ENCODE measurements at places on chromosomes 12 and 14.

GRCh38 chr14:40903709-40904108 lies 703.0 kb upstream of the LRFN5 start:
- no peak for DNase-seq

DNA sequence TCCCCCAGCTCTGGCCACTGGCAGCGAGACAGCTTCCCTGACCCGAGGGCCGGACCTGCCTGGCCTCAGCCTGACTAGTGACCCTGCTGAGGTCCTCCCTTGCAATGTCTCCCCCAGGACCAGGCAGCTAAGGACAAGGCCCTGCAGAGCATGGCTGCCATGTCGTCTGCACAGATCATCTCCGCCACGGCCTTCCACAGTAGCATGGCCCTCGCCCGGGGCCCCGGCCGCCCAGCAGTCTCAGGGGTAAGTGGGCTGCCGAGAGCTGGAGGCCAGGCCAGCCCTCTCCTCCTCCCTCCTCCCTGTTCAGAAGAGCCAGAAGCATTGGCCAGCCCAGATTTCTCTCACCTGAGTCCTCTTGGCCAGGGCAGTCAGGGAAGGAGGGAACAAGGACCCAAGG lies 58.1 kb downstream of the TEAD4 start:
- DNase-seq: no peak

GRCh38 chr12:22321638-22322037 lies 12.9 kb downstream of the ST8SIA1 start:
- DNase-seq: no peak

GRCh38 chr14:35320472-35320871 lies 28.3 kb downstream of the PSMA6 start:
- DNase-seq: no peak

- no peak for DNase-seq
Measured at GRCh38 chr12:83210933-83211332, 524.2 kb downstream of the TMTC2 start.

DNA sequence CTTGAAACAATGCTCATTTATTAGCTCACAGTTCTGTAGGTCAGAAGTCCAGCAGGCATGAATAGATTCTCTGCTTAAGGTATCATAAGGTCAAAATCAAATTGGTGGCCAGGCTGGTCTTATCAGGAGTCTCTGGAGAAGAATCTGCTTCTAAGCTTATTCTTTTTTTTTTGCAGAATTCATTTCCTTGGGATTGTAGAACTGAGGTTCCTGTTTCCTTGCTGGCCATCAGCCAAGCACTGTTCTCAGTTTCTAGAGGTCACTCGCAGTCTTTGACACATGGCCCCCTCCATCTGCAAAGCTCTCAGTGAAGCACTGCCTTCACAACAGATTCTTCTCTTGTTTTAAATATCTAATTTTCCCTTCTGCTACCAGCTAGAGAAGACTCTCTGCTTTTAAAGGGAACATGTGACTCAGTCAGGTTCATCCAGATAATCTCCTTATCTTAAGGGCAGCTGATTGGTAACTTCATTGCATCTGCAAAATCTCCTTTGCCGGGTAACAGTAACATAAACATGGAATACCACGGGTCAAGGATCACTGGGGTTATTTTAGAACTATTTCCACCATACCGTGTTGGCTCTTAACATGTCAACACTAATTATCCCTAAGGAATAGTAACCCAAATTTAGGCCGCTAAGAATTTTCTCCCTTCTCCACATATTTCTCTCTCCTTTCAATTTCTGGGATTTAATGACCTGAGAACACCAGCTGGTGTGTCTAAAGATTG lies 25.3 kb downstream of the RHOJ start:
- DNase-seq: no peak

DNA sequence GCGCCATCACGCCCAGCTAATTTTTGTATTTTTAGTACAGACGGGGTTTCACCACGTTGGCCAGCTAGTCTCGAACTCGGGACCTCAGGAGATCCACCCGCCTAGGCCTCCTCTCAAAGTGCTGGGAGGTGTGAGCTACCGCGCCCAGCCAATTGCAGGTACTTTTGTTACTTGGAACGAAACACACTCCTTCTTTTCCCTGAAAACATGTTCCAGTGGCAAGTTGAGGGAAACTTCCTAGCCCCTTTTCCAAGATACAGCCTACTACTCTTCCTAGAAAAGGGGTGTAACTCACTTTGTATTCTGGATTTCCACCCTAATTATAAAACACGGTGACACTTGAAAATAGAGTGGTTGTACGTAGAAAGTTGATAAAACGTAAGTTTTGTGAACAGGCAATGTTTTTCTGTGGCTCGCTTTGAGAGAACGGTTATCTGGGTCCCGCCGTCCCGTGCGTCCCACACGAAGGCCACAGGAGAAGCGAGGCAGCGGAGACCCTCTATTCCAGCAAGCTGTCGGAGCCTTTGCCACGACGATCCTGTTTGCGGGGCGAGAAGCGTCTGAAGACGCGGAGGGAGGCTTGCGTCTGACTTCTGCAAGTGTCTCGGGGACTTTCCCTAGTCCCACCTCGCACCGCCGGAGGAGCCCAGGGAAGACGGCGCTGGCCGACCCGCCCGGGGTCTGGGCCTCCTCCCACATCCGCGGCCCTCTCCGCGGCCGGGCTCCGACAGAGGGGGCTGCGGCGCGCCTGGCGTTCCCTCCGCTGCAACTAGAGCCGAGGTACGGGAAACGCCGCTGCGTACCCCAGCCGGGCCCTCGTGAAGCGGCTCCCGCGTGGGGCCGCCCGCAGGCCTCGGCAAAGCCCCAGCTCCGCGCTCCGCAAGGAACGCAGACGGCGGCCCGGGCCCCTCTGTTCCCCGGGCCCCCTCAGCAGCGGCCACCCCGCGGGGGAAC lies 745 bp downstream of the CDCA4 start:
- DNase-seq: peak; percentile 32
